ENCODE measurements at places on chromosomes 3 and 15. TPM values are rescaled to one million over a fixed set of nuclear protein-coding genes. Genes with fewer than 3 reads are reported as not detected.

- no peak for DNase-seq
Measured at GRCh38 chr3:132854856-132855535, 132.8 kb upstream of the NPHP3 start.

- DNase-seq = no peak
Measured at GRCh38 chr3:174376346-174376745, 482.8 kb upstream of the NAALADL2 start.

DNA sequence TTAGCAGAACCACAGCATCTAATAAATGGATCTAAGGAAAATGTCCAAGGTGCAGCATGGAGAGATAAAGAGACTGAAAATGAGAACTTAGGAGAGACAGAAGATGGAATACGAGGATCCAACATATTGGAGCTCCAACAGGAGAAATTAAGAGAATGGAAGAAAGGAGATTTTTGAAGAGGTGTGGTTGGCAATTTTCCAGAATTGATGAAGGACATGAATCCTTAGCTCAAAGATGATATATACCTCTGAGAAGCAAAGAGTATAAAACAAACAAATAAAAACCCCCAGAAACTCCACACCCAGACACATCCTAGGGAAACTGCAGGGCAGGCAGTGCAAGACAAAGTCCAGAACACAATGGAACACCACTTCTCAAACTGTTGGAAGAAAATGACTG, 141.2 kb downstream of the MEGF11 start:
- DNase-seq = no peak

DNA sequence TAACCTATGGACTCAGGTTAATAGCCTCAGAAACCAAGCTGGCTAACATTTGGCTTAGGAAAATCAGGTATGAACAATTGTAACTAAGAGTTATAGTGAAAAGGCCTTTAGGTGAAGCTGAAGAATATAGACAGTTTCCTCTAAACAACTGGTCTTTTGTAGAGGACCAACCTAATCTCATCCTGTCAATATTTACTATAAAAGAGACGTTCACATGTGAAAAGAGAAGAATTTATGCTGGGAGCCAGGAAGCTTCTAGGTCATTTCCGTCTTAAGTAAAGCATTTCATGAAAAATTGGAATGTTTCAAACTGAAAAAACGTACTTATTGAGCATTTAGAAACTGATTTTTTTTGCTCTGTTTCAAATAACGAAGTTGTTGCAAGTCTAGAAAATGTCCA, 764.3 kb upstream of the GOLIM4 start:
- no peak for DNase-seq

GRCh38 chr3:112629425-112629824, 11.5 kb downstream of the CCDC80 start:
- DNase-seq = peak; percentile 44

DNA sequence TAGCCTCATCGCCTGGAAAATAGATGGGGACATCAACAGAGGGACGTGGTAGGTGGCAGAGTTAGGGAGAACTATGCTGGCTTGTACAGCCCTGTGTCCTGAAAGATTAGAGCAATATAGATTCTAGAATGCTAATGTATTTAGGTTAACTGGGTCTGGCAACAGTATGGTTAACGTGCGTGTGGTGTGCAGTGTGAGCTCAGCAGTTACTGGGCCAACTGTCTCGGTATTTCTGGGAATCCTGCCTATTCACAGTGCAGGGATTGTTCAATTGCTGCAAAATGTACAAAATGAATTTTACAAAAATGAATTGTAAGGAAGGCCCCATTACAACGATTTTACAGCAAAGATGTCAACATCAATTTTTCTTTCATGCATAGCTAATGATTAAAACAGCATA, 20.6 kb downstream of the MEIS2 start:
- no peak for DNase-seq

DNA sequence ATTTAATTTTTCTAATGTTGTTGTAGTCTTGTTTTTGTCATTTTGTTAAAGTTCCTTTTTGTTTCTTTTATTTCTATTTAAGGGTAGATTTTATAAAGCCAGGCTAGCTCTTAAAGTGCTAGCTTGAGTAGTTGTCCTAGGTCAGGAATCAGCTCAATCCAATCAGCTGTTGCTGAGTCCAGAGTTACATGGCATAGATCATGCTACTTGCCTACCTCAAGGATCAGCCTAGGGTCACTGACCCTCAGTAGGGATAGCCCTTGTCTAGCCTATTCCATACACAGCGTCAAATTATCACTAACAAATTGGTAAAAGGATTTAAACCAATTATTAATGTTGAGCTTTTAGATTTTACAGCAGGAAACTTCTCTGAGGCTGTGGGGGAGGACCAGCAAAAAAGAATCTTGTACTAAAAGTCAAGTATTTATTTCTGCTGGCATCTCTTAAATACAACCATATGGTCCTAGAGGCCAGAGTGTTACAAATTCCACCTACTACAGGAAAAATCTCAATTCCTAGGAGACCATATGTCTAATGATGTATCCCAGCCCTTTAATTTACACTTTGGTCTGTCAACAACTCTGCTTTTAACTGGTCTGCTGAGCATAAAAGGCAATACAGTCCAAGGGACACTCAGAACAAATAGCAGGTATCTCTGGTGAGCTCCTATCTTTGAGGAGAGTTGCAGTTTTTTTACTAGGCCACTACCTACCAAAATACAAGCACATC, 138.3 kb upstream of the PTPRG start:
- DNase-seq = no peak

GRCh38 chr15:35194296-35194695, 109.2 kb upstream of the NANOGP8 start:
- no peak for DNase-seq

Gene CEP19
- total RNA-seq = 8.0 TPM

DNA sequence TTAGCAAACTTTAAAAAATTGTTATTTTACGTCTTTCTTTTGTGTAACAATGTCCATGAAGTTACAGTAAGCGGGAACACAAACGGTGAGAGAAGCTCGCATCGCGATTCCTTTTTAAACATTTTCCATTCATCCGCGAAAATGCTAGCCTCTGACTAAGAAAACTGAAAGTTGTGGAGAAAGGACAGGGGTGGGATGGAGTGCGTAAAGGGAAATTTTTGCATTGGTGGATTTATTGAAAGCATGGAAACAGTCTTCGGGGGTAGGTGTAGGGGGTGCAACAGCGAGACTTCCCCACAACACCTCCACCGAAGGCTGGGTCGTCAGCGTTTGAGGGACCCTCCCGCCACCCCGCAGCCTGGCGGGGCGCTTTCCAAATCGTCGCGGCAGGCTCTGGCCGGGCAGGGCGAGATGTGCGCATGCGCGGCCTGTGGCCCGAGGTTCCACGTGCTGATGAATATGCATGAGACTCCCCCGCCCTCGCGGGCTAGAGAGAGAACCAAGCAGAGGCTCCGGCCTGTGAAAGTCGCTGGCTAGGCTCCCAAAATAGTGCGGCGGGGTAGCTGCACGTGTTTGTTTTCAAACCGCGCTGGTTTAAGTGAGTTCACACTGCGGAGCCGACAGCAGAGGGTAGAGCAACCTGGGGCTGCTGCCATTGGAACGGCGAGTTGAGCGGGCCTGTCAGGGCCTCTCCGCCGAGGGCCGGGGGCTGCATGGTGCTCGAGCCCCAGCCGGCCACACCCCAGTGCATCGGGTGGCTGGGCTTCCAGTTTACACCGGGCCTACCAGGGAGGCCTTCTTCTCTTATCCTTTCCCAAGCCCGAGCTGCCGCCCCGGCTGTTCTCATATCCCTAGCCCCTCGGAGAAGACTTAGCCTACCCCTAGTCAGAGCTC, 9.9 kb downstream of the ZIC1 start:
- DNase-seq = peak; percentile 40

DNA sequence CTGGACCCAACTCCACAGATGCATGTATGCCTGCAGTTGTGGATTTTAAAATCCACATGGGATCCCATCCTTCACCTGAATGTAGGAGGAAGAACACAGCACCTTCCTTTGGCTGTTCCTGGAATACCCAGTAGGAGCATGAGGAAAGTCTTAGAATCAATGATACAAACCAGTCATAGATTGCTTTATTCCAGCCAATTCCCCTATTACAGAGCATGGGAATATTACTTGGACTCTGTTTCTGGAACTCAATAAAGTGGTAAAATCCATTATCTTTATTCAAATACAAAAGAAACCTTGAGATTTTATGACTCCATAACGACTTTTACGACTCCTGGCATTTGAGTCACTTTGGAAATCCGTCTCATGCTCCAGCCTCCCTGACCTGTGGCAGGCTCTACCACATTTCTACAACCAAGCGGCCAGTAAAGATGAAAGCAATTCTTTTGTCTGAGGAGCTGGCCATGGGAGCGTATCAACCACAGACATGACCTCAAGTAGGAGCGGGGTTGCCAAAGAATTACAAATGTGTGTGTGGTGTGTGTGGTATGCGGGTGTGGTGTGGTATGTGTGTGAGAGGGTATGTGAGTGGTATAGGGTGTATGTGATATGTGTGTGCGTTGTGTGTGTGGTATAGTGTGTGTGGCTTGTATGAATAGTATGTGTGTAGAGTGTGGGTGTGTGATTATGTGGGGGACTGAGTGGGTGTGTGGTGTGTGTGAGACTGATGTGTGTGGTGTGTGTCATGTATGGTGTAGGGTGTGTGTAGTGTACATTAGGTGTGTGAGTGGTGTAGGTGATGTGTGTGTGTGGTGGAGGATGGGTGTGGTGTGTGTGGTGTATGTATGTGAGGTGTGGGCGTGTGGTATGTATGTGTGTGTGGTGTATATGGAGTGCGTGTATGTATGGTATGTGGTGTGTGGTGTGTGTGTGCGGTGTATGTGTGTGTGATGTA, 40.0 kb downstream of the ARRDC4 start:
- no peak for DNase-seq
